Smooth muscle cell of the umbilical artery (primary cell): ENCODE measurements at places on chromosomes 1 and 21. TPM values are rescaled to one million over a fixed set of nuclear protein-coding genes. Genes with fewer than 3 reads are reported as not detected.

Gene PTGFR
- total RNA-seq: 34.0 and 58.8 TPM in 2 replicates

Gene SRP9
- 262 and 343 TPM in 2 replicates for total RNA-seq

Gene PIGR
- total RNA-seq: not detected in 2 replicates

Gene PTAFR
- 0.05 TPM in 1 of 2 replicates, not detected in the other for total RNA-seq

Gene OVAAL
- total RNA-seq: not detected in 2 replicates

Gene HPCA
- not detected in 2 replicates for total RNA-seq

Gene MPL
- not detected in 2 replicates for total RNA-seq

Gene UBE2J2
- 33.9 and 43.6 TPM in 2 replicates for total RNA-seq

Gene LCE6A
- not detected in 2 replicates for total RNA-seq

Gene XCL1
- not detected in 2 replicates for total RNA-seq

Gene TDRD10
- total RNA-seq: not detected in 2 replicates

Gene DHRS3
- 160 and 520 TPM in 2 replicates for total RNA-seq

Gene ANP32E
- 19.0 and 28.4 TPM in 2 replicates for total RNA-seq

Gene DENND2D
- 3.0 and 3.9 TPM in 2 replicates for total RNA-seq

Gene GABPB2
- total RNA-seq: 10.1 and 10.6 TPM in 2 replicates

Gene TMPRSS3
- total RNA-seq: not detected in 2 replicates

Gene CNKSR1
- total RNA-seq: 0.30 and 0.74 TPM in 2 replicates

Gene SLC9C2
- total RNA-seq: 0.30 and 0.46 TPM in 2 replicates

Gene MAN1C1
- 0.65 and 2.1 TPM in 2 replicates for total RNA-seq

Gene HSD3B1
- total RNA-seq: not detected in 2 replicates

Gene NPPA
- total RNA-seq: not detected in 2 replicates

Gene HSPA6
- total RNA-seq: 0.30 and 1.1 TPM in 2 replicates

Gene GUCA2B
- not detected in 2 replicates for total RNA-seq

Gene NTNG1
- total RNA-seq: 0.30 and 2.2 TPM in 2 replicates
